ENCODE measurements at places on chromosomes 7 and 10.

DNA sequence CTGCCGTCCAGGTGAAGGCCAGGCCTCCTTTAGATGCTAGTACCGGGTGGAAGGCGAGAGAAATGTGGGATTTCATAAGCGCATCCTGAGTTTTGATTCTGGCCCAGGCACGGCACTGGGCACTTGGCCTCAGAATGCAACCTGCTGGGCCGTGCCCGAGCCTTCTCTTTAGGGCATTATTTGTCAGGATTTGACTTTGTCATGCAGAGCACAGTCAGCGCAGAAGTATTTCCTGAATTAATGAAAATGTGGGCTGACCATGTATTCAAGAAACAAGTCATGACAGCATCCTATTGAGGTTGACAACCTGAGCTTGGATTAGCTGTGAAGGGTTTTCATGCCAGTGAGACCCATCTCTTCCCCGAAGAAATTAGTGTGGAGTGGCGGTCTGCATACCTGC lies 34.4 kb downstream of the RCC1L start:
- no peak for DNase-seq

DNA sequence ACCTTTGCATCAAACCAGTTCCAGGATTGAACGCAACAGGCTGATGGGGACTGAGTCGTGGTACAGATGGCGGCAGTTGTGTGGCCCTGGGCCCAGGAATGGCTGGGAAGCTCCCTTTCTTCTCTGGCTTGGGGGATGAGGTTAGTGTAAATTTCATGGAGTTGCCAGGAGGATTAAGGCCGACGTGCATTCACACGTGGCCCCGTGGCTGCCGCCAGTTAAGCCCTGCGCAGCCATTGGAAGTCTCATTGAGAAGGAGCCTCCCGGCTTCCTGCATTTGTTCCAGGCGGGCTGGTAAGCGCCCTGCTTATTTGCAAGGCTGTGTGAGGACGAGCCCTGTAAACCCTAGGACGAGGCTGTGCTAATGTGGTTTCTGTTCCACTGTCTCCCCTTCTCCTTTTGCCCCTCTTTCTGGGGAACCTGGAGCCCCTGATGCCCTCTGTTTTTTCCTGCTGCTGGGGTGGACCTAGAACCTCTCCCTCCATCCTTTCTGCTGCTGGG lies 174.7 kb upstream of the TNRC18 start:
- DNase-seq, result no peak

- DNase-seq, result no peak
Observed at GRCh38 chr7:42120191-42120590, 116.8 kb downstream of the GLI3 start.

- DNase-seq, result no peak
Observed at GRCh38 chr7:85102813-85103350, 84.0 kb downstream of the SEMA3D start.

DNA sequence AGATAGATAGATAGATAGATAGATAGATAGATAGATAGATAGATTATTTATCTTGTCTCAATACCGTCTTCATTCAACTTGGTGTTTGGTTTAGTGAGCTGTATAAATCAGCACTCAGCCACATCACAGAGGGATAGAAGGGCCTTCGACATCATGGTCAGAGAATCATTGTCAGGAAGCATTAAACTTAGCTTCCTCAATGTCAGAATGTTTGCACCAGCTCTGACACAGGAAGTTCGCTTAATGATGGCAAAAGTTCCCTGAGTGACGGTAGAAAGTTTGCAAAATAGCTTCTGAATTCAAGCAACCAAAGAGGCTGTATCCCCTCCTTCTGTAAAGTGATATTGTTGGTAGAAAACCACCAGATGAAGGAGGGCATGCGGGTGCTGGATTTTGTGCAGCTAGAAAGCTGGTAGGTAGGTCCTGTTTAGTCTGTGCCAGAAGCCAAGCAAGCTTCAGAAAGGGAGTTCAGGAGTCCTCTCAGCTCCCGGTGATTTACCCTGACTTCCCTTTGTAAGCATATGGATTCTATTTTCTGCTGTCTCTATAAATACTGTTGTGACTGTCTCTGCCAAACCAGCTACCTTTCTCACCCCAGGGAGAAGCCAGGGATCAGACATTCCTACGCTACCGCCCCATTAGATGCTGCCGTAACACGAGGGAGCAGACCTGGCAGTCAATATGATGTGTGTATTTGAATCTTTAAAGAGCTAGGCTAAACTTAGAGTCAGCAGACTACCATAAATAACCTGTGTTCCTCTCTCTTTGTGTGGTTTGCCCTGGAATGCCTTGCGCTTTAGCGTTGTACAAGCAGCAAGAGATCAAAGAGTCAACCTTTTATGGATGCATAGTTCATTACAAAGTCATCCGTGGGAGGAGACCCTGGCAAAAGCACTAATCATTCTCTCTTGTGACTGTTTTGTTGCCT lies 200.5 kb upstream of the KIAA1217 start:
- DNase-seq, result no peak

- DNase-seq, result no peak
Observed at GRCh38 chr10:112535531-112535951, 88.5 kb downstream of the VTI1A start.

- no peak for DNase-seq
Observed at GRCh38 chr10:86170255-86171108, 196.1 kb downstream of the GRID1 start.

DNA sequence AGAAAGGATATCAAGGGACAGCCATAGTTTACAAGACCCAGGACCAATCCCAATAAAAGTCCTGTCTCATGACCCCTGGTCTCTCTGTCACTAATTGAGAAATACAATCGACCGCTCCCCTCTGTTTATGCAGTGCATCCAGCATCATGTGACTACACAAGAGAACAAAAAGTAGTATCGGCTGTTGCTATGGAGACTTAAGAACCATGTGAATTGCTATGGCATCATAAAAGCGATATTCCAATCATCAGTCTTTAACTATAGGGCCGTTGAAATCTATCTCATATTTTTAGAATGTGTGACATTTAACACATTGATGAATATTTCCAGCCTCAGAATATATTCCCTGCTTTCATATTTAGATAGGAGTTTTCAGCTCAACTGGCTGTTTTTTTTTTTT lies 139.3 kb downstream of the FRMD4A start:
- DNase-seq, result no peak

DNA sequence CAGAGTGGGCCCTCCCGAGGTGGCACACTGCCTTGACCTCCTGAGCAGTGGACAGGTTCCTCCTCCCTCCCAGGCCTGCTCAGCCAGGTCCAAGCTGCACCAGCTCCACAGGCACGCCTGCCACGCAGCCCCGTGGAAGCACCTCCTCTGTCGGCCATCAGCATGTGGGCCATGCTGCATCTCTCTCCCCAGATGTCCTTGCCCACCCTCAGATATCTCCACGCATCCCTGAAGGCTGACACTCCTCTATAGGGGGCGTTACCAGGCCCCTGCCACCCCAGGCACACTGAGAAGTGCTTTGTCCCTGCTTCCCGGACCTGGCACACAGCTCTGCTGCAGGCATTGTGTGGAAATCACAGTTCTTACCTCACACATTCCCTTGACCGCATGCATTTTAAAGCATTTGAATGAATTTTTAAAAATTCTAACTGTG lies 598.5 kb downstream of the SDK1 start:
- no peak for DNase-seq

GRCh38 chr7:148746135-148746534 lies 47.4 kb downstream of the CUL1 start:
- DNase-seq, result no peak

DNA sequence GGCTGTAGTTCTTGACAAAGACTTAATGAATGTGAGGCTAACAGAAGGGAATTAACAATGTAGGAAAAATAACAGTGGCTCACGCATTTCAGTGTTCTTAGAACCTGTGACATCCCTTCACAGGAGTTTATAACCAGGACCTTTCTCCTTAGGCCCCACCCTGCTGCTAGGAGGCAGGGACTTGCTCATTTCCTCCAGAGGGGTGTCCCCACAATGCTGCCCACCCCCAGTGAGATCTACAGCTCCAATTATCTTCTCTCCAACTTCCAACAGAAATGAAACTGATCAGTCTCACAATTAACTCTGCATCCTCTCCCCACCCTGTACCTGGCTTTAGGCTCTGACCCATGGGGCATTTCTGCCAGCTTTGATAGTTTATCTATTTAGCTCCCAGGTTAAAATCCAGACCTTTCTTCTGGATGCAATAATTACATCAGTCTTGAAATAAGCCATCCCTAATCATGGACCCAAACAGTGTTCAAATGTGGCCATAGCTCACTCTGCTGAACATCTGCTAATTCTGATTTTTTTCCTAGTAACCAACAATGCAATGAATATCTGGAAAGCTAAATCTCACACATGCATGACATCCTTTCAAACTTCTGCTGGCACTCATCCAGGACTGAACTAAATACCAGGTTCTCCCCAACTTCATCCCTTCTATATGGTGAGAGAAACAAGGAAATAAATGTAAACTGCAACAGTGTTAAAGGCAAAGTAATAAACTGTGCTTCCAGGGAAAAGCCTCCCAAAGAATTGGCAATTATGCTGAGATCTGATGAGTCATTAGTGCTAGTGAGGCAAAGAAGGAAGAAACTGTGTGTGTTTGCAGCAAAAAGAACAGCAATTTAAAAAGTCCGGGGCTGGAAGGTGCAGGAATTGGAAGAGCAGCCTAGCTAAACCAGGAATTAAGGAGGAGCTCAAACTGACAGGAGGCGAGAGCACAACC lies 64.6 kb downstream of the HERPUD2 start:
- no peak for DNase-seq

GRCh38 chr10:80144067-80144695 lies 11.7 kb downstream of the PLAC9 start:
- DNase-seq, result no peak

- DNase-seq, result no peak
Observed at GRCh38 chr7:81590131-81590530, 179.7 kb downstream of the HGF start.

DNA sequence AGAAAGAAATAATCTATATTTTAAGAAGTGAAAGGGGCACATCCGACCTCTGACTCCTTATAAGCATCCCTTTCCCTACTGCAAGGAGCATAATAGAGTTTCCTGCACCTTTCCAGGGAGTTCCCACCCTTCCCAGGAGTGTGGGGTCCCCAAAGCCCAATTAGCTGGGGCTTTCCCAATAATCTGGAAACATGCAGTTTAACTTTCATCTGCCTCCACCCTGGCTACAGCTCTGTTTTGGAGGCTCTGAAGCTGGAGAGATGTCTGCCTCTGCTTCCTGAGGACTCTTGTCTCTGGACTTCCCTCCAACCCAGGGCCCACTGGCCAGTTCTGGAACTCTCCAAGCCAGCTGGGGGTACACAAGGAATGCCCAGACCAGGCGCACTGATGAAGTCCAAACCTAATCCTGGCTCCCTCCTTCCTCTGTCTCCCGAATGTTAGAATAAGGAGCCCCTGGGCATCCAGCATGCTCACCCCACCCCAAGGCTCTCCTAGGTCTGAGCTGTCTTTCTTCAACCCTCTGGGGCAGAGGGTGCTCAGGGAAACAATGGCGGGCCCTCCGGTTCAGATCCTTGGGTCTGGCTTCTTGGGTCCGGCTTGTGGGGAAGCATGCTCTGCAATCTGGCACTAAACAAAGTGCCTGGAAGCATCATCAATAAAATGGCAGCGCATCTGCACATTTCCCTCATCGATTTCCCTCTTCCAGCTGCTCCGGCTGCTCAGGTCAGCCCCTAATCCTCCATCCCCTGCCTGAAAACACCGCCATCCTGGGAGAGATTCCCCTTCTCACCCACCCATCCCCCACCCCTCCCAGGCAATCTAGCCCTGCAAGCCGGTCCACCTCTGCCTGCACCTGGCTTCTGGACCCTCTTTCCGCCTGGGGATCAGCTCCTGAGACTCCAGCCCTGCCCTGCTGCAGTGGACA lies 13.3 kb downstream of the HOXA4 start:
- no peak for DNase-seq

GRCh38 chr7:517774-518629 lies 1.6 kb downstream of the PDGFA start:
- DNase-seq, result no peak

DNA sequence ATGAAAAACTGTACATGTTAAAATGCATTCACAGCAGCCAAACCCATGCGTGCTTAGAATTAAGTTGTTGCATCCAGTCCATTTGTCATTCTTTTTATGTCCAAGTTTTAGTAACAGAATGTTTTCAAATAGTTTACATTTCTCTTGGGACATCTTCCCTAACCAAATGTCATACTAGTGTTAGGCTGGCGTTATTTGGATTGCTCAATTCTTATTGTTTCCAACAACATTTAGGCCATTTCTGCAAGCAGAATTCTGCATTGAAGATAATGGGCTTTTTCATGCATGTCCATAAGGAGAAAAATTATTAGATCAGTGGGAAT lies 203.0 kb downstream of the HIBADH start:
- DNase-seq, result no peak

- no peak for DNase-seq
Observed at GRCh38 chr10:71059054-71059818, 153.1 kb upstream of the UNC5B start.

- no peak for DNase-seq
Observed at GRCh38 chr10:84542522-84543490, 214.4 kb downstream of the CCSER2 start.

- DNase-seq, result no peak
Observed at GRCh38 chr10:74289951-74290350, 138.9 kb downstream of the ADK start.

- DNase-seq, result no peak
Observed at GRCh38 chr10:58755677-58756076, 243.0 kb downstream of the BICC1 start.

- DNase-seq, result no peak
Observed at GRCh38 chr10:20920061-20920460, 22.9 kb upstream of the NEBL start.

GRCh38 chr10:62277971-62278370 lies 9.3 kb upstream of the RTKN2 start:
- no peak for DNase-seq

DNA sequence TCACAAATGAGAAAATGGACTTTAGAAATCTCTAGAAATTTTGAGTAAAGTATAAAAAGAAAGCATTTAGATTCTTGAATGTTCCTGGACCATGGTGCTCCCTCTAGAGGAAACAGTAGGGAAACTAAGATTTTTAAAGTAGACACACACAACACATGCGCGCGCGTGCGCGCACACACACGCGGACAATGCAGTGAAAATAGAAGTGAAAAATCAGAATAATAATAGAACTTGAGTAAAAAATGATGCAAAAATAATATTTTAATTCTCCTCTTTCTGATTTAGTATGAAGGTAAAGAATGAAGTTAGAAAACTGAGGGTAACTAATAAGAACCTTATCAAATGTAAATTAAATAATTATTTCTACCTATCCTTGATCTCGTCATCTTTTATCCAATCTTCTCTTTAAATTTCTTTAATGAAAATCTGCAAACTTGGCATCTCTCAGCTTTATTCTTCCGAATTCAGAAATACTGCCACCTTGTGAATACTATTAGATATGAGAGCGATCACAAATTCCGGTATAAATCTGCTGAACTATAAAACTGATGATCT lies 117.0 kb upstream of the AMPH start:
- DNase-seq, result no peak

GRCh38 chr7:31373337-31374289 lies 33.1 kb upstream of the NEUROD6 start:
- DNase-seq, result no peak

GRCh38 chr10:104076743-104077160 lies 8.9 kb downstream of the COL17A1 start:
- DNase-seq, result no peak

GRCh38 chr10:23412223-23412622 lies 26.7 kb upstream of the OTUD1 start:
- DNase-seq, result no peak

GRCh38 chr7:47622586-47622945 lies 40.7 kb upstream of the TNS3 start:
- DNase-seq, result no peak

All from GF-D8 (cell line).